CD4-positive, alpha-beta T cell (primary cell): ENCODE measurements at places on chromosomes 12 and 14.

DNA sequence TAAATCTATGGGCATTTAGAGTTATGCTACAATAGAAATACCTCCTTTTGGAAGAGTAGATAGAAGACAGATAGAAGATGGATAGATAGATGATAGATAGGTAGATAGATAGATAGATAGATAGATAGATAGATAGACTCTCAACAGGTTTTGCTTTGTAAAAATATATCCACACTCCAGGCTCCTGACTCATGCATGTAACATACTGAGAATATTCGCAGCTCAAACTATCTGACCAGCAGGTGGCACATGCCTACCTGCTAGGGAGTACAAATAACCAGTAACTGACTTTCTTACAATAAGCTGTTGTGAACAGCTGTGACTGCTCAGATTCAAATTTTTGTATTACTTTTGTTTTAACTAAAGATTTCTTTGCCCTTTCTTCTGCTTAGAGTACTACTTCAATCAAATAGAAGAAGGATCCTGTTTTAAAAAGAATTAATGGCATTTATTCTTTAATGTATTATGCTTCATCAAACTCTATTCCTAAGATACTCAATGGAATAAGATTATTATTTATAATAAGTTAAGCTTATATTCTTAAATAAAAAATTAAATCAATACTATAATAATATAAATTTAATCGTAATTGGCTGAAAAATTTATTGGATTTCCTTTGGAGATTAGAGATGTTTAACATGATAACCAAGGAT, 15.8 kb upstream of the CPNE8 start:
- DNase-seq, result no peak

GRCh38 chr14:77359626-77360025, 17.3 kb downstream of the TMED8 start:
- DNase-seq, result no peak

- DNase-seq, result no peak
These were observed 1.1 kb upstream of the BCDIN3D start for GRCh38 chr12:49843876-49844437.

- DNase-seq, result no peak
These were observed 123.2 kb downstream of the SNAPC1 start for GRCh38 chr14:61885203-61885961.

DNA sequence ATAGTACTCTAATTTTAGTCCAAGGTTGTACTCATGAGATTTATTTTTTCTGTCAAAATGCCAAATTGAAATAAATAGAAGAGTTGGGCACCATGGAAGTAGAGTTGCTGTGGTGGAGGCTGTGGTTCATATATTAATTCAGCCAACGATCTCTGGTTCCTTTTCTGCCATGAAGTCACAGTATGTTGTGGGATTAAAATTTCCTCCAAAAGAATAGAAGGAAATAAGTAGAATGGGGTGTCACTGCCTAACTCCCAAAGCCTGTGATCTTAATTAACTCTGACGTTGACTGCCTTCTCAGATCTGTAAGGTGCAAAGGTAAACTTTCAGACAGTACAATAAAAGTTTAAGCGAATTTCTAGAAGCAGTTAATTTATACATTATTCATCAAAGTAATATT, 37.6 kb upstream of the FBXO34 start:
- no peak for DNase-seq

GRCh38 chr12:57135527-57136326, 7.4 kb downstream of the LRP1 start:
- no peak for DNase-seq

DNA sequence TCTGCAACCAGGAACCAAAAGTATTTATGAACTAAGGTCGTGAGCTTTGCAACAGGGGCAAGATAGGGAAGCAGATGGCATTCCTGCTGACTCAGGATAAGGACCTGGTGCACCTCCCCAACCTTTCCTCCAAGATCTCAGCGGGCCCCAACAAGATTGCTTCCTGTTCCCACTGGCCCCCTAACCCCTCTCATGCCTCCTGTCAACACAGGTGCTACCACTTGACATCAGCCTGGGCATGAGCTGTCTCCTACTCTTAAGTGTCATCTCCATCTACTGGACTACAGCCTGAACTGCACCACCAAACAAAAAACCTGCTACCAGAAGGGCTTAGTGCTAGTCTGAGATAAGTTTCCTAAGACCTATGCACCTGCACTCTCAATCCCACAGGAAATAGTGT, 32.7 kb downstream of the MED6 start:
- DNase-seq, result no peak

- DNase-seq, result no peak
These were observed 17.8 kb downstream of the ACSS3 start for GRCh38 chr12:81095501-81096232.

DNA sequence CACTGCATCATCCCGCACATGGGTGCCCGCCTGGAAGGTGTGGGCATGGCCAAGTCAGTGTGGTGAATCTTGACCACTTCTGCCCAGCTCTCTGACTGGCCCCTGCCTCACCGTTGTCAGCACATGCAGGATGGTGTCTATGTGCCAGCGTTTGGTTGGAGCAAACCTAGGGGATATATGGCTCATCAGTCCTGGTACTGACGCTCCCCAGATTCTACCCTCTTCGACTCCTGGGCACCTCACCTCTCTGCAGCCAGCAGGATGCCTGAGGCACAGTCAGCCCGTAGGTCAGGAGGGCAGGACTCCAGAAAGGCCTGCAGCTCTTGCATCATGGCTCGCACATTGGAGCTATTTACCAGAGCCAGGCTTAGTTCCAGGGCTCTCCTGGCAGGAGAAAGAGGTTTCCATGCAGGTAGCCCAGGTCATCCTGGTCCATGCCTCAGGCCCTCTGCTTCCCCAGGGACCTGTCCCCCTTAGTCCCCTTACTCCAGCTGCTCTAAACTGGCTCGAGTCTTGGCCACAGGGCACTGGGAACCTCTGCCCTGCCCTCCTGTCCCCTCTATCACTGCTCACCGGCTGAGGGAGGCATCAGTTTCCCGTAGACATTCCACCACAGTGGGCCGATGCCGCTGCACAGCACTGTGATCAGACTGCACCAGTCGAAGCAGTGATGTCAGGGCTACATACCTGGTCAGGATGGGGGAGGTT, 4.0 kb downstream of the AP1G2 start:
- no peak for DNase-seq

- DNase-seq, result no peak
These were observed 9.7 kb upstream of the MDM1 start for GRCh38 chr12:68341822-68342221.

DNA sequence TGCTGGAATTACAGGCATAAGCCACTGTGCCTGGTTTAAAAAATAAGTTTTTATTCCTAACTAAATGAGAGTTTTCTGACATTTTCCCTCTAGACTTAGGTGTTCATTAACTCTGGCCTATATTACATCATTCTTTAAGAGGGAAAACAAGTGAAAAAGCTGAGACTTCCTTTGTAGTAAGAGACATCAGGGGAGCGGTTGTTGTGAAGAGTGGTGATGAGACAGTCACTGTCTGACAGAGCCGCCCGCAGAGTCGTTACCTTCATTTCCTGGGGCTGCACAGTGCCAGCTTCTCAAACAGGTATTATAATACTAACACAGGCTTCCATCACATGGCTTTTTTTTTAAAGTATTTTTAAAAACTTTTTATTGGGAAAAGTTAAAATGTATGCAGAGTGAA, 19.7 kb upstream of the TDRD9 start:
- peak; percentile 33 for DNase-seq

DNA sequence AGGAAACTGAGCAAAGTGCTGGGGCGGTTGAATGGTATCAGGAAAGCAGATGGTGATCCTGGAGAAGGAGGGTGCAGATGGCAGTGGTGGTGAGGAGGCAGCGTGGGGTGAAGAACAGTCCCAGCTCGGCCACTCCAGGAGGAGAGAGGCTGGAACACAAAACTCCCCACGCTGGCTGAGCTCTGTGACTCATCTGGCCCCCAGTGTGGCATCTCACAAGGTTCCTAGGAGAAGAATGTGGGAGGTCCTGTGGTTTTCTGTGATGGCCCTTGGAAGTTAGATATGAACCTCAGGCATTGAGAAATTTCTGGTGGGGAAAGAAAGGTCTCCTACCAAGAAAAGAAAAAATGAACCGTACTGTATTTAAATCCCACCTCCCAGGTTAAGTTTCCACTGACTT, 8.0 kb upstream of the NRXN3 start:
- no peak for DNase-seq

- DNase-seq, result no peak
These were observed at the start of gene RASSF8 for GRCh38 chr12:25958428-25959070. TSS of gene RASSF8 (plus strand) at chr12:25958682. CDS start at chr12:26055344, 96,662 bp downstream.

GRCh38 chr14:68853749-68854148, 60.9 kb upstream of the ZFP36L1 start:
- DNase-seq, result no peak

GRCh38 chr14:54577494-54577893, 10.6 kb downstream of the SAMD4A start:
- DNase-seq, result no peak

GRCh38 chr14:97707603-97708002, 910.4 kb downstream of the VRK1 start:
- DNase-seq, result peak; percentile 55

- DNase-seq, result peak; percentile 49
These were observed 52.4 kb downstream of the PHLDA1 start for GRCh38 chr12:75979181-75979580.

DNA sequence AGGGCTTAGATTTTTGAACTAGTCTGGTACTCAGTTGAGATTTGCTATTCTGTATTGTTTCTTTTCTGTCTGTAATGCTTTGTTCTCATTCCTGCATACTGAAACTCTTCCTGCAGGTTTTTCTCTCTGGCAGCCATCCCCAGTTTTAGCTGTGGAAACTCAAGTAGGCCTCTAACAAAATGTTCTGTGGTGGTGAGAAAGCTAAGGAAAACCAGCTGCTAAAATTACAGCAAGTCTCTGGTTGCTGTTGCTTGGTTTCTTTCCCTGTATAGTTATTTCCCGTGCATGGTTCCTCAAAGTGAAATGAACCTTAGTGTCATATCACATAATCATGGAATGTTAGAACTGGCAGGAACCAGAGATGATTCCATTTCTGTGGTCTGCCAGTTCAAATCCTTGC, 442.5 kb downstream of the NRXN3 start:
- no peak for DNase-seq

DNA sequence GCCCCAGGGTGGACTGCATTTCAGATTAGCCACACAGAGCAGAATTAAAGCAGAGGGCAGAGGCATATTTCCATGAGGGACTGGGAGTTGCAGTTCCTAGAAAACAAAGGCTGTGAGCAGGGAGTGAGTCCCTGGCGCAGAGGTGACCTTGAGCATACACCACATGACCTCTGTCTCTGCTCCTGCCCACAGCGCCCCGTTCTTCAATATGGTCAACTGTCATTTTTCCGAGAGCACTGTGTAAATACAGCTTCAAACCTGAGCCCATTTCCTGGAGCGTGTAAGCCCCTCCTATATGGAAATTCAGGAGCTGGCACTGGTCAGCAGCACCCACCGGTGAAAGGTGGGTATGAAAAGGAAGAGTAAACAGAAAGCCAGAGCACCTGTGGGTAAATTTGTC, 192.2 kb upstream of the PELI2 start:
- DNase-seq, result no peak

GRCh38 chr12:114371250-114371649, 34.7 kb downstream of the TBX5 start:
- no peak for DNase-seq

DNA sequence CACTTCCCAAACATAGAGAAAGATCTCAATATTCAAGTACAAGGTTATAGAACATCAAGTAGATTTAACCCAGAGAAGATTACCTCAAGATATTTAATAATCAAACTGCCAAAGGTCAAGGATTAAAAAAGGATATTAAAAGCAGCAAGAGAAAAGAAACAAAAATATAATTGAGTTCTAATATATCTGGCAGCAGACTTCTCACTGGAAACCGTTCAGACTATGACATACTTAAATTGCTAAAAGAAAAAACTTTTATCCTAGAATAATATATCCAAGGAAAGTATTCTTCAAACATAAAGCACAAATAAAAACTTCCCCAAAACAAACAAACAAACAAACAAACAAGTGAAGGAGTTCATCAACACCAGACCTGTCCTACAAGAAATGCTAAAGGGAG, 92.4 kb downstream of the FSCB start:
- no peak for DNase-seq

DNA sequence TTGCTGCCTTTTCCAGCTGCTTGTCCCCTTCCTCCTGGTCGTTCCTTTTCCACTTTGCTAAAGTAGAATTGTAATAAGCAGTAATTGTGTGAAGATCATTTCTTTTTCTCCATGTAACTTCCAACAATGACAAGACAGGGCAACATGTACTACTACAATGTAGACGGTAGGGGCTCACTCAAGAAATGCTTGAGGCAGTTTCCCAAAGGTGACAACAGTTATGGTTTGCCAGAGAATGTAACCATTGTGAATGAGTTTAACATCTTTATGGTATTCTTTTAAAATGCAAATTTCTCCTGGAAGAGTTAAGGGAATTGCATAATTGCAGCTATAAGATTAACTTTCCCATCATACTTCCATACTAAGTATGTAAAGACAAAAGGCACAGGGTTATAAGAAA, 23.8 kb upstream of the PHLDA1 start:
- no peak for DNase-seq

DNA sequence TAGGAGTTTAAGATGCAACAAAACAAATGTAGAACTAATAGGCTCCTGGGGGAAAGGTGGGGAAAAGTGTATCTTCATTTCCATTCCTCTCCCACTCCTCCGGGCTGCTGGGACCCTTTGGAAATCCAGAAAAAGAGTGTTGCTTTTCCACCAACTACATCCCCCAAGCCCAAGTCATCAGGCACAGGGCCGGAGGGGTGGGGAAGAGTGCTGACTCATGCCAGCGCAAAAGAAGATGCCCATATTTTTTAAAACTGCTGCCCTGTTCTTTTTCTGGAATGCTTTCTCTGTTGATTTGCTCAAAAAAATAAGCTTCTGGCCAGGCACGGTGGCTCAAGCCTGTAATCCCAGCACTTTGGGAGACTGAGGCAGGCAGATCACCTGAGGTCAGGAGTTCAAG, 70.9 kb downstream of the TBK1 start:
- DNase-seq, result no peak

GRCh38 chr12:47839214-47839876, 19.6 kb upstream of the HDAC7 start:
- no peak for DNase-seq

- DNase-seq, result no peak
These were observed 29.4 kb upstream of the PLD4 start for GRCh38 chr14:104895207-104895785.

DNA sequence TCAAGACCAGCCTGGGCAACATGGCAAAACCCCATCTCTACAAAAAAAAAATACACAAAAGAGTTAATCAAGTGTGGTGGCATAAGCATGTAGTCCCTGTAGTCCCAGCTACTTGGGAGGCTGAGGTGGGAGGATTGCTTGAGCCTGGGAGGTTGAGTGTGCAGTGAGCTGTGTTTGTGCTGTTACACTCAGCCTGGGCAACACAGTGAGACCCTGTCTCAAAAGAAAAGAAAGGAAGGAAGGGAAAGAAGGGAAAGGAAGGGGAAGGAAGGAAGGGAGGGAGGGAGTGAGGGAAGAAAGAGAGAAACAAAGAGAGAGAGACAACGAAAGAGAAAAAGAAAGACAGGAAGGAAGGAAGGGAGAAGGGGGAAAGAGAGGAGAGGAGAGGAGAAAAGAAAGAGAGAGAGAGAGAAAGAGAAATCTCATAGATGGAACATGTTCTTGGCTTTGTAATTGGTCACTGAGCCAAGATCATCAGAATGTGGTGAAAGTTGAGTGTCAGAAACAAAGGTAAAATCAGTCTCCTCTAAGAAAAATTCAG, 26.8 kb upstream of the NAP1L1 start:
- no peak for DNase-seq
